ENCODE measurements at places on chromosomes 2 and 18.

DNA sequence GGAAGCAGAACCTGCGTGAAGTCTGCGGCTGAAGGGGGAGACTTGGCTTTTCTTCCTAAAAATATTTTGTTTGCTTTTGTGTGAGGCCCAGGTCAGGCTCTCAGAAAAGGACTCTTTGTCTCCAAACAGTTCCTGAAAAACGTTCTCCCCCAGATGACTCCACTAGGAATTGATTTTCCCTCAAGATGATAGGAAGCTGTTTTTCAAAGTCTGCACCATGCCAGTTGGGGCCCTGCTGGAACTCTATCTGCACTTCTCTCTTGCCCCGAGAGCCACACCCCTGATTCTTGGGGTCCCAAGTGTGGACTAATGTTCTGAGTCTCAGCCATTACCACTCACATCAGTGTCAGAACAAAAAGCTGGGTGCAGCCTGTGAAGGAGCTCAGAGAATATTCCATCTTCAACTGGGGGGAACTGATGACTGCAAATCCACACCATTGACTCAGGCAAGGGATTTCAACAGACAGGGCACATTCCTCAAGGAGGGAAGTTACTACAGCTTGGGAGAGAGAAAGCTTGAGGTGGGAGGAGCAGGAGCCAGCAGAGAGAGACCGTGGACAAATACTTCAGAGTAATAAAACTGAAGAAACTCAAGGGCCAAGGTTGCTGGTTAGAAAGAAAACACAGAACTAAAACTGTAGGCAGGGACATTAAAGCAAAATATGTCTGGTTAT lies 768.3 kb downstream of the RNF144A start:
- no peak for DNase-seq

DNA sequence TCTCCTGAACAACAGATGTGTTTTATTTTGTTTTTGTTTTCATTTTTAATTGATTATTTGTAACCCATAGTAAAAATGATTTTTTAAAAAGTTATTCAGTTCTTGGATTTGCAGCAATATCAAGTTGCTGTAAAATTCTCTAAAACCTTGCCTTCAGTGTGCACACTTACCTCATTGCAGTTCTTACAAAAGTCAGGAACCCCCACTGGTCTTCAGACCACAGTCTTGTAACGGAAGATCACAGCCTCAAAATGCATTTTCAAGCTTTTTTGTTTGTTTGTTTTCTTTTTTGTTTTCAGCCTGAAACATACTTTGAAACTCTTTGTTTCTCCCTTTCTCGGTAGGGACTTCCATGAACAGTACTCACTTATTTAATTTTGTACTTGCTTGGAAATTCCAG lies 1012.8 kb upstream of the GYPC start:
- DNase-seq, result no peak

GRCh38 chr2:30293303-30293921 lies 62.1 kb downstream of the LBH start:
- DNase-seq, result no peak

- no peak for DNase-seq
Observed at GRCh38 chr2:202099515-202099914, 26.5 kb downstream of the KIAA2012 start.

GRCh38 chr2:196361606-196362326 lies 190.4 kb upstream of the STK17B start:
- no peak for DNase-seq

- no peak for DNase-seq
Observed at GRCh38 chr18:51811883-51812282, 528.1 kb upstream of the DCC start.

- no peak for DNase-seq
Observed at GRCh38 chr18:78496079-78496478, 483.5 kb upstream of the SALL3 start.

DNA sequence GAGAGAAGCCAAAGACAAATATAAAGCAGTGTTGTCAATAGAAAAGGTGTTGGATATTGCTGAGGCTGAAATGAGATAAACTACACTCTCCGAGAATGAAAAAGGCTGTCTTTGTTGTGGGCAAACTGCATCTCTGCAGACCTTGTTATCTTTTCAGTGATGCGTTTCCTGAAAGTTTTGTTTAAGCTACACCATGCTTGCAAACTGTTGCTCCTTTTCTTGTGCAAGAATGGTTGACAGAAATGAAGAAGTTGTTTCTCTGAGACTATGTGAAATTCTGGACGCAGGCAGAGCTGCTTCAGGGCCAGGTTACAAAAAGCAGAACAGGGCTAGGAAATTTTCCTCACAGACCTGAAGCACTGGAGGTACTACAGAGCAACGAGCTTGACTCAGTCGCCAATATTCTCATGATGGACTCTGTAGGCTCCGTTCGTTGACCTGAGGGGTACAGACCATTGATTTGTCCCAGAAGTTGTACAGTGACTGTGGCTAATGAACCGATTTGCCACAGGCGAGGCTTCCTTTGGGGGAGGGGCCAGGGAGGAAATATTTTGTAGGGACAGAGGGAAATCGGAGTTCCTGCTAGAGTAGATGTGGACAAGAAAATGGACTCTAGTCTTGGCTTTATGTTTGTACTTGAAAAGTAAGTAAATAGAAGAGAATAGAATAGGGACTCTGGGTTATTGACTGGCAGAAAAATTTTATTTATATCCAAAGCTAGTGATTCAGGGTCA lies 3.5 kb upstream of the ATL2 start:
- no peak for DNase-seq

GRCh38 chr2:208099682-208100470 lies 24.4 kb downstream of the CRYGD start:
- DNase-seq, result no peak

DNA sequence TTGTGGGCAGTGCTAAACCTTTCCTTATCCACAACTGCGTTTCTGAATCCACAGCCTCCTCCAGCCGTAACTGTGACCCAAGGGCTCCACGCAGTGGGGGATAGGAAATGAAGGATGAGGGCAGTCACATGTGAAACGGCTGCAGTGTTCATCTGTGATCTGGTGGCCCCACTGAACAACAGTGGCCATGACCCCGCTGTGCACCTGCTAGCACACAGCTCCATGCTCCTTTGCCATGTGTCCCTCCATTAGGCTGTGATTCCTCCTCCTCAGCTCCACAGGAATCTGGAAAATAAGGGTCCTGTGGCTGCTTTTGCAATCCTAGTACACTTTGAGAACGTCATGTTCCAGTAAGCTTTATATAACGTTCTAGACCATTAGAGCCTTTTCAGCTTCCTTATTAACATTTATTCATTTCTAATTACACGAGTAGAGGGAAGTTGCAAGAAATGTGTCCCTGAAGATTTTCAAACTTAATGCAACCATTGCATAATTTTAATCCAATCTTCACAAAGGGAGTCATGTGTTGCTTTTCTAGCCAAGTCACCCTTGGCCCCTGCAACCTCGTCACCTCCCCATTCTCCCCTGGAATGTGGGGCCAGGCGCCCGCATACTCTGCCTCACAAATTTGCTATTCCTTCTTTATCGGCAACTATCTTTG lies 7.1 kb upstream of the NAPG start:
- DNase-seq, result no peak

DNA sequence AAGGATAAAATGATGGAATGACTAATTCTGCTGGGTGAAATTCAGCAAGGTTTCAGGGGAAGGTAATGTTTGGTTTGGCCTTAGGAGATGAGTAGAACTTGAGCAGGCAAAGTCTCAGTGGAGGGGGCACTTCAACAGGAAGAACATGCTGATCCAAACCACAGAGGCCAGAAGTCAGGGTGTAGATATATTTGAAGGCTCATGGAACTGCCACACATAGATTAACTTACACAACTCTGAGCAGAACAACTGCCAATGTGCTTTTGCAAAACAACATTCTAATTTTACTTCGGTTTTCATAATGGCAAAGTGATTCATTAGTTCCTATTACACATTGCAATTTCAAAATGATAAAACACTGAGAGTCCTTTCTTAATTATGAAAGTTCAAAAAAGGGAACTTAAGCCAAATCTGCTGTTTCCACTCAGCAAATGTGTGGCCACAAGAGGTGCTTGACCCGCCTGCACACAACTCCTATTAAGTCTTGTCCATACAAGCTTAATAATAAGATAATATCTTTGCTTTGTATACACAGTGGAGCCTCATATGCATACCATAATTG lies 284.8 kb downstream of the MREG start:
- DNase-seq, result no peak

GRCh38 chr2:109318150-109318948 lies 189.3 kb downstream of the SH3RF3 start:
- no peak for DNase-seq

- DNase-seq, result no peak
Observed at GRCh38 chr18:62326646-62327348, 1.7 kb downstream of the TNFRSF11A start.

DNA sequence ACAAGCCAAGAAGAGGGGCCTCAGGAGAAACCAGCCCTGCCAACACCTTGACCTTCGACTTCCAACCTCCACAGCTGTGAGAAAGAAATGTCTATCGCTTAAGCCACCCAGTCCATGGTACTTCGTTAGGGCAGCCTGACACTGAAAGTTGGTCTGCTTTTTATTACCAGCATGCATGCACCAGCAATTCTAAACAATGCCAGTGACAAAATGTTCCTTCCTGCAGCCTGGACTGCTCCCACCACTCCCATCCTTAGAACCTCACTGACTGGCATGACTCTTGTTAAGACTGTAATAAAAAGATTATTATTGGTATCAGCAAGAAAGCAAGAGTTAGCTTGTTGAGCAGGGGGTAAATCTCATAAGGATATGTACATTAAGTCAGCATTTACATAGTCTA lies 33.6 kb downstream of the TMEM177 start:
- no peak for DNase-seq

- no peak for DNase-seq
Observed at GRCh38 chr18:35571138-35571537, 10.4 kb upstream of the GALNT1 start.

DNA sequence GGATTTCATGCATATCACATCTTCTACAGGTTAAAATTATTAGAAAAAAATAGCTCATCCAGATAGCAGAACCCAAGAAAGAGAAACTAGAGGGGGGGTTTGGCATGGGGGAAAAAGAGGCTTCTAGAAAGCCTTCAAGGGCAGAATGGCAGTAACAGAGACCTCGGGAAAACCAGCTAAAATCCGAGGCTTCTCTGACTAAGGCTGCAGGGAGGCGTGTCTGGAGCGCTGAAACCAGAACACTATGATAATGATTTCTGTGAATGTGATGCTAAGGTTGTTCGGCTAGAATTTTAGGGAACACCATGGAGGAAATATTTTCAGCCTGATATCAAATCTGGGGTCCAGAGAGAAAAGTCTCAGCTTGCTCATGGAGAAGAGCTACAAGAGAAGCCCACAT lies 73.0 kb downstream of the ATP8B1 start:
- no peak for DNase-seq

DNA sequence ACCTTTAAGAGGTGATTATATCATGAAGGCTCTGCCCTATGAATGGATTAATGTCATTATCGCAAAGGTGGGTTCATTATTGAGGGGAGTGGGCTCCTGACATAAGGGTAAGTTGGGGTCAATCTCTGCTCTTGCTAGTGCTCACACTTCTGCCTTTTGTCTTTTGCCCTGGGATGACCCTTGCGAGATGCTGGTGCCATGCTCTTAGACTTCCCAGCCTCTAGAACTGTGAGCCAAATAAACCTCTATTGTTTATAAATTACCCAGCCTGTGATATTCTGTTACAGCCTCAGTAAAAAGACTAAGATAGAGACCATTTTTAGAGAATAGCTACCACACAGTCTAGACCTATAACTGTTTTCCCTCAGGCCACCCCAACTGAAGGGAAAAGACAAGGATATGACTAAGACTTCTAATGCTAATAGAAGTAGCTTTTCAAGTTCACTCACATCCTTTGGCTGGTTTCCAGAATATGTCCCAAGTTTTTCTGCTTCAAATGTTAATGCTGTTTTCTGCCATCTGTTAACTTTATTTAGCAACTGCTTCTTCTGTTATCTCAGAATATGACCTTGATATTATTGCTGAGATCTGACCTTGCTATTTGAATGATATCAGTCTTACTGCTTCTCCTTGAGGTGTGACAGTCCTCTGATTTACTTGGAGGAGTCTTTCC lies 65.1 kb upstream of the STAM2 start:
- DNase-seq, result no peak

GRCh38 chr2:58042486-58042970 lies 4.1 kb upstream of the VRK2 start:
- no peak for DNase-seq

DNA sequence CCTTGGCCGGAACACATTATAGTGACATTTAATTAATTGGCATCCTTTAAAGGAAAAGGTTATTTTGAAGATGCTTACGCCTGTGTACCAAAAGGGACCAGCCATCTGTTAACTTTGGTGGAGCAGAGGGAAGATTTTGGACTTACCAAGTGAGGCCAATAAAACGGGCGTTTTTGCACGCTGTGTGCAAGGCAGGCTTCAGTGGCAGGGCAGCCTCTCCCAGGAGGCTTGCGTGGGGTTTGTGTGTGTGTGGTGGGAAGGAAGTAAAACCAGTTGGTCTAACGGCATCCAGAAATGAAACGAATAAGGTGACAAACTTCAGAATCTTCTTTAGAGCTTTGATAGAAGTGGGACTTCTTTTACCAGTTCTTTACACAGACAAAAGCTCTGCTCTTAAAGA lies 191.7 kb downstream of the PRKCE start:
- DNase-seq, result no peak

GRCh38 chr2:25274868-25275574 lies 66.7 kb downstream of the DNMT3A start:
- peak; percentile 25 for DNase-seq

DNA sequence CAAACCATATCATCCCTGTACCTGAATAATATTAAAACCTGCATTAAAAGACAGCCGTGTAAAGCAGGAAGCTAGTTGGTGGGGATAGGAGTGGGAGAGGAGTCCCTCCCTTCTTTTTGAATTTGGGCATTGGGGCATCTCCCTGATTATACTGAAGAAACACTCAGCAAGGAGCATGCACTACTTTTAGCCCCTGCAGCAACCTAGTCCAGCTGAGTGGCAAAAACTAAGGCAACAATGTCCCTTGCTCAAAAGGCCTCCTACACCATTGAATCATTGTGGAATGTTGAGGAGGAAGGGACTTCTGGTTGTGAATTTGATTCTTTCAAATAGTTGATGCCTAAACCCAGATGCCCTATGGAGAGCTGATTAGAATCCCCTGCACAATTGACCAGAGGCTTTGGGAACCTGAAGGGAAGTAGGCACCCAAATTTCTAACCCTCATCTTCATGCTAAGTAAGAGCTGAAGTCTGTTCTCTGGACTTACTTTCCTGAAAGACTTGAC lies 111.7 kb downstream of the DDX1 start:
- DNase-seq, result no peak

DNA sequence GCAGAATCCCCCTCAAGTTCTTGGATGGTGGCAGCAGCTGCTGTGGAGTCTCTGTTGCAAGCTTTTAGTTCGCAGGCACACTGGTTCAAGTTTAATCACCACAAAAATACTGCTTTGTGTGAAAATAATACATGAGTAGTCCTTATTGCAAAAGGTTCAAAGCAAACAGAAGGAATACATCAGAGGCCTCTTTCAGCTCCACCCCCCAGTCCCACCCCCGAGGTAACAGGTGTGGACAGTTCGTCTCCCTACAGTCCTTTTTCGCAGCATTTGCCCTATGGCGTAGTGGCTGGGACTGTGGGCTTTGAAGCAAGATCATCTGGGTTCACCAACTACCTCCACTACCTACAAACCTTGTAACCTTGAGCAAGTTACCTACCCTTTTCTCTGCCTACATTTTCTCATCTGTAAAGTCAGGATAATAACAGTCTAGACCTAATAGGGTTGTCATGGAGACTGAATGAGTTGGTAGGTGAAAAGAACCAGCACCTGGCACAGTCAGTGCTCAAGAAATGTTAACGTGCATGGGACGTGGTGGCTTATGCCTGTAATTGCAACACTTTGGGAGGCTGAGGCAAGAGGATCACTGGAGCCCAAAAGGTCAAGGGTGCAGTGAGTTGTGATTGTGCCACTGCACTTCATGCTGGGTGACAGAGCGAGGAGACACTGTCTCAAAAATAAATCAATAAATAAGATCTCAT lies 61.7 kb downstream of the TCF7L1 start:
- no peak for DNase-seq
